Frontal cortex (tissue), 4 donors: ENCODE measurements at places on chromosomes 1 and 21.

GRCh38 chr1:150931773-150932172 lies 5.6 kb downstream of the SETDB1 start:
- DNase-seq, result no peak

GRCh38 chr1:22535399-22535798 lies 27.9 kb upstream of the EPHA8 start:
- DNase-seq, result no peak

DNA sequence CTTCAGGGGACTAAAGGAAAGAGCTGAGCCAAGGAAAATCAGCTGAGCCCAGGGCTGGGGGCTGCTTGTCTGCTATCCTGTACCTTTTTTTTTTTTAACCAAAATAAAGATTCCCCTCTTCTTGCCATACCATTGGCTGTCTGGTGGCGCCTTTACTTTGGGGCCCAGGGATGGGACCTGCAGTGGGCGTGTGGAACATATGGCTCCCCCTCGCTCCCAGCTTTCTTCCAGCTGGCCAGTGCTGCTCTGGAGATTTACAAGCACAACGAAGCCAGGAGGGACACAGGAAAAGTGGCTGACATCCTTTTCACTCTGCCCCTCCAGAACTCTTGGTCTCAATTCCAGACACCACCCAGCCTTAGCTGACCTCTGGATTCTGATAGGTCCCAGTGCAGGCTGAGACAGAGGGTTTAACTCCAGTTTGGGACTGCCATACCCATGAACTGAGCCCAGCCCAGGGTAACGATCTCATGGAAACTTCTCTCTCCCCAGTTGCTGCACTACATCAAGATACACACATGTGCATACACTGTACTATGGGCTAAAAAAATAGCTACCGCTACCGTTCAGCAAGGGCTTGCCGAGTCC lies 5.4 kb upstream of the SFN start:
- DNase-seq, result no peak

GRCh38 chr1:7669559-7670311 lies 101.4 kb upstream of the VAMP3 start:
- peak; percentile 74 for DNase-seq

DNA sequence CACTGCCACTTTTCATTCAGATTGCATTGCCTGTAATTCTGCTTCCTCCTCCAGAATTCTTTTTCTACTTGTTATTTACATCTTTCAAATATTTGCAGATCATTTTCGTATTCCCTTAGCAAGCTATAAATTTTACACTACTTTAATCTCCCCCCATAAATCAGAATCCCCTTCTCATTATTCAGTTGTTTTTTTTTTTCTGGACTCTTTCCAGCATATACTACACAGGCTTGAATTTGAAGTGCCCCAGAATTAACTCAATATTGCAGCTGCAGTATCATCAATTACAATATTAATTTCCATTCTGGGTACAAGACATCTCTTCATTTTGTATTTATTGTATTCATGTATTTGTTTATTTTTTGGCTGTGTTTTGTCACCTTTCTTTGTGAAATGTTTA lies 1494.3 kb downstream of the AMY1C start:
- DNase-seq, result no peak

DNA sequence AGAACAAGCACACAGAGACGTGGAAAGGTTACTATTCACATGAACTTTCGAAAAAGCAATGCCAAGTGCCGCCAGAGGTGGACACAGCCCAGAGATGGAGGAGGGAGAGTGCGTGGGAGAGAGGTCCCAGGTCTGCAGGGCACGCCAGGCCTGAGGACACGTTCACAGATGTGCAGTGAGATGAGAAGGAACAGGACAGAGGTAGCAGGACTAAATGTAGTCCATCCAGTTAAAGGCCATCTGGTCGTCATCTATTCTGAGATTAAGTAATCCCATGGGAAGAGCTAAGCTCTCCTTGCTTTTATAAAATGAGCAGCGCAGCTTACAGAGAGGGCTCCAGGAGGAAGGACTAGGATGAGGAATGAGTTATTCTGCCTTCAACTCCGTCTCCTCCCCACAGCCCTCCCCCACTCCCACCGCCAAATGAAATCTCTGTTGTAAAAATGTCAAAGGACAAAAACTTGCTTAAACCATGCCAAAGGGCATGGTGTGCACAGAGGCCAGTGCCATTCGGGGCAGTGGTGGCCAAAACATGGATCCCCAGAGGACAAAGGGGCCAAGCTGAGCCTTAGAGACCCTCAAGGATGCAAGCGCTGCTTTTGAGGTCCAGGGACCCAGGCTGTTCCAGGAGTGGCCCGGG lies 85.4 kb upstream of the SLC25A33 start:
- DNase-seq, result no peak

- DNase-seq, result no peak
Measured at GRCh38 chr21:38327984-38328383, 71.2 kb downstream of the KCNJ15 start.

- DNase-seq, result no peak
Measured at GRCh38 chr1:47838562-47839432, 158.4 kb downstream of the TRABD2B start.

DNA sequence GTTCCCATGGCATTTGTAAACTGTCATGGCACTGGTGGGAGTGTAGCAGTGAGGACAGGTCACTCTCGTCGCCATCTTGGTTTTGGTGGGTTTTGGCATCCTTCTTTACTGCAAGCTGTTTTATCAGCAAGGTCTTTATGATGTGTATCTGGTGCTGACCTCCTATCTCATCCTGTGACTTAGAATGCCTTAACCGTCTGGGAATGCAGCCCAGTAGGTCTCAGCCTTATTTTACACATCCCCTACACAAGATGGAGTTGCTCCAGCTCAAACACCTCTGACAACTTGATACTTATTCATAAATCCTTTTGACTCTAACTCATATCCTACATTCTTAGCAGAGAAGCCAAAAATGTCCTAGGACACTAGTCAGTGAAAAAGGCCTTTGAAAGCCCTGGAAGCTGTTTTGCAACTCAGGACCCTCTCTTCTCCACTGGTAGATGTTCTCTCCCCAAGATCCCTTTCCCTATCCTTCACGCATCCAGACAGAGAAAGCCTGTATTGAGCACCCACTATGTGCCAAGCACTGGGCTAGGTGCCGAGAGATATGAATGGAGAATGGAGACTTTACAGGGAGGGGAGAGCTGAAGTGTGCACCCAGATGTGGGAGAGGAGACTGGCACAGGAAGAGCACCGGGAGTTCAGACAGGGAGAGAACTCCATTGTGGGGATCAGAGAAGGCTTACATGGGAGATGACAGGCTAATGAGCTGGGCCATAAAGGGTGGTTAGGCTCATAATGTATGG lies 6.7 kb upstream of the CSRP1 start:
- no peak for DNase-seq

DNA sequence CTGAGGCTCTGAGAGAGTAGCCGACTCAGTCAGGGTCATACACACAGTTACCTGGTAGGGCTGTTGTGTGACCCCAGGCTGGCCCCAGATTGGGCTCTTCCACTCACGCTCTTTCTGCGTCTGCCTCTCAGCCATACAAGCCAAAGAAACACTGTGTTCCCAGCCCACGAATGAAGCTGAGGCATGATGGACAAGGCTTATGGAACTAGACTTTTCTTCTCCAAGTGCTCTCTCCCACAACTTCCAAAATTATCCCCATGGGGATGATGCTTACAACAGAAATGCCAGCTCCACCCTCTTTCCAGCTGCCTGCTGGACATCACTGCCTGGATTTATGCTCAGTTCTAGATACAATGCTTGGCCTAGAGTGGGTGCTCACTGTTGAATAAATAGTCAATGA lies 102.8 kb upstream of the JUN start:
- DNase-seq, result no peak

DNA sequence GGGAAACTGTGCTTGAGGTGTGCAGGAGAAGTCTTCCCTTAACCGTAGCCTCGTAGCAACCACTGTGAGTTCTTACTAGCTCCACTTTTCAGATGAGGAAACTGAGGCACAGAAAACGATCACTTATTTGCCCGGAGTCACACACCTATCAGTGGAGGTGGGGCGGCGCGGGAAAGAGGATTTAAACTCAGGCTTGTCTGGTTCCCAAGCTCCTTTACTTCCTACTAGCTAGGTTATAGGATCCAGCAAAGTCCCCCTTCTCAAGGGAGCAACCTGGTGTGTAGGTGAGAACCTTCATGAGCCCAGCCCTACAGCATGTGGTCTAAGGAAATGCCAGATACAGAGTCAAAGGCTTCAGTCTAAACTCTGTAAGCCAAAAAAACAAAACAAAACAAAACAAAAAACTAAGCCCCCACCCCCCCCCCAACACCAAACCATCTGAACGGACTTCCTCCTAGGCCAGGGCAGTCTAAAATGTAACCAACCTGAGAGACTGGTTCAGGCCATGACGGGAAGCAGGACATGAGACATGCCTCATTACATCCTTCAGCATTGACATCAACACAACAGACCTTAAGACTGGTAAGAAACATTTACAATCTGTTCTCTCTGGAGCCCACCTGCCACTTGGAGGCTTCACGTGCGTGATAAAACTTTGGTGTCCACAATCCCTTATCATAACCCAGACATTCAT lies 709 bp upstream of the FBXO42 start:
- DNase-seq, result no peak

DNA sequence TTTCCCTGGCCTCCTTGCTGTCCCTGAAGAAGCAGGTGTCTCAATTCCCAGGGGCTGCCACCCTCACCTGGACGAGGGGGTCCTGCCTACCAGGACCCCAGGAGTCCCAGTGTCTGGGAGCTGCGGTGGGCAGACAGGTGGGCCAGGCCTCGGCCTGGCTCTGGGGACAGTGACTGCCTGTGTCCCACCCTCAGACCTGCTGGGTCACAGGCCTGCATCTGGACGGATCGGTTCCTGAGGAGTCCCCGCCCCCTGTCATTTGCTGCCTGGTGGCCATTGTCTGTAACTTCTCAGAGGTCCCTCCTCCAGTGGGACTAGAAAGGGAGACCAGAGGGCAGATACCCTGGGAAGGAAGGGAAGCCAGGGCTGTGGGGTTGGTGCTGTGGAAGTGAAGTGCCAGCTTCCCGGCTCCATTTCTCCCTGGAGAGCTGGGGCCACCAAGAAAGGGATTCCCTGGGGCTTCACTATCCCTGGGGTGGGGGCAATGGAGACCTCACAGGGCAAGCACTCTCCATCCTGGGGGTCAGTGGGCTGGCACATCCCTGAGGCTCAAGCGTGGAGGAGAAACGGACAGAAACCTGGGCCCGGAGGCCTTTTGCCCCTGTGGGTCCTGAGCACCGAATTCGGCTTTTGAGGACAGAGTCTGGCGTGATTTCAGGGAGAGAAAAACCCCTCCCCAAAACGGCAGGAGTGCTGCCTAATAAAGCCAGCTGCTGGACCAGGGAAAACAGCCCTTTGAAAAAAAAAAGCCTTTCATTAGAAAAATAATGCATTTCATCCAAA lies 157.3 kb downstream of the PEX14 start:
- DNase-seq, result no peak

GRCh38 chr1:201285846-201286245 lies 2.5 kb downstream of the PKP1 start:
- DNase-seq, result no peak

DNA sequence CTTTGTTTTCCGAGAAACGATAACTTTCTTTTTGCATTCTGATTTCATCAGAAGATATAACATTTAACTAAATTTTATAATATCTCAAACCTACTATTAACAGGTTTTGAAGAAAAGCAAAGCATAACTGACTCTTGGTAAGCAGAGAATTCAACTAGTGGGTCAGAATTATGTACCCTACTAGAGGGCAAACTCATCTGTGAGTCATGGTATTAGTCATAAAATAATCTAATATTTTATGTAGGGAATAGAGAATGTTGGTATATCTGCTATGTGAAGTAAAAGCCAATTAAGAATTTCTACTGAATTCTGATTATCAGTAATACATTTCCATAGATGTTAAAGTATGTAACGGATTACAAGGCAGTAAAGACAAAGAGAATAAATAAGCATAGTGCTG lies 56.8 kb downstream of the USP1 start:
- DNase-seq, result no peak

DNA sequence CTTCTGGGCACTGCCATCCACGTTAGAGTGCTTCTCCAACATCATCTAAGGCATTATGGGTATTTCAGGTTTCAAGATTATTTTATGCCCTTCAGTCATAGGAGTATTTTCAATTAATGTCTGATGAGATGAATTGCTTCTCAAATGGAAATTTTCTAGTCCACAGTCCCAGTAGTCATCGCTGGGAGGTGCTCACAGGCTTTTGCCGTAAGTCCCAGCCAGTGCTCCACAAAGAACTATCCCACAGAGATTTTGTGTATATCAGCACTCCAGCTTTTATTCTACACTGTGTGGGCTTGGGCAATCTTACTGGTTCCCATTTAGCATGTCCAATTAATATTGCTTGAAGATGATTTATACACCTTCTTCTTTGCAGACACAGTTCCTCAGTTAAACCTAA lies 61.0 kb downstream of the SMYD2 start:
- no peak for DNase-seq

DNA sequence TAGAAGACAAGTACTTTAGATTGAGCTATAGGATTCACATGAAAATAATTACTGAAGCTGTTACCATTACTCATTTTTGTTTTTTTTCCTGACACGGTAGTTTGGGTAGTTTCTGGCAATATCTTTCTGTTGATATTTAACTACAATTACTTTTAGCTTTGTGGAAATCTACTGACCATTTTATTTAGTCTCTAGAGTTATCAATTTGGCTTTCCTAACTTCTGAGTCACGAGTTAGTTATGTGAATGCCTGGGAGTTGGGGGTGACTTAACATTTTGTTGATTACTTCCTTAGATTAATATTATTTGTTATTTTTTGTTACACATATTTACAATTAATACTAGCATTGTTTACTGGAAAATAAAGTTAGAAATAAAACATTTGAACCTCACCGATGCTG lies 160.6 kb downstream of the HMCN1 start:
- DNase-seq, result no peak

DNA sequence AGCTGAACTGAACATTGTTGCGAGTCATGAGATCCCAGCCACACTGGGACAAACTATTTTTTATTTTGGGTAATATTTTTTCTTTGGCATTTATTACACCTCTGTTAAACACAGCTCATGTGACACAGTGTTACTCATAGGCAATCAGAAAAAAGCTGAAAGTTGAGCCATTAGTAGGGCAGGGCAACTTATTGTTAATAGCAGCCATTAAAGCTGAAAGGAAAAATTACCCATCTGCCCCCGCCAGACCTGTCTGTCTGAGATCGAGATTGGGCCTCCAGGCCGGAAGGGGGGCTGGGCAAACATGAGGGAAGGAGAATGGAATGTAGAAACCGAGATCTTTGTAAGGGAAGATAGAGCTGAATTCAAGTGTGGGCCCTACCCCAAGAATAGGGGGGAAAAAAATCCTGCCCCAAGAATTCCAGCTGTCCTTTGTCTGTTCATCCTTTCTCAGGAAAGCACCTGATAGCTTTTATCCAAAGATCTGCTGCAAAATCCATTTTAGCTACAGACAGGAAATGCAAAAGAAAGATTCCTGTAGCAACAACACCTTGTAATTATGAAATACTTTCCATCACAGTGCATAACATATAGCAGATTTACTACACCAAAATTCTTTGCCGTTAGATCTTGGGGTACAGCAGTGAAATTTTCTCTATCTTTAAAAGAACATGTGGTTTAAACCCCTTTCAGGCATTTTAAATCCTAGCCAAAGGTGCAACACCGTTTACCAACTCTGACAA lies 212.8 kb downstream of the PBX1 start:
- no peak for DNase-seq
